ENCODE measurements at places on chromosomes 1 and 21. TPM values are rescaled to one million over a fixed set of nuclear protein-coding genes. Genes with fewer than 3 reads are reported as not detected.

DNA sequence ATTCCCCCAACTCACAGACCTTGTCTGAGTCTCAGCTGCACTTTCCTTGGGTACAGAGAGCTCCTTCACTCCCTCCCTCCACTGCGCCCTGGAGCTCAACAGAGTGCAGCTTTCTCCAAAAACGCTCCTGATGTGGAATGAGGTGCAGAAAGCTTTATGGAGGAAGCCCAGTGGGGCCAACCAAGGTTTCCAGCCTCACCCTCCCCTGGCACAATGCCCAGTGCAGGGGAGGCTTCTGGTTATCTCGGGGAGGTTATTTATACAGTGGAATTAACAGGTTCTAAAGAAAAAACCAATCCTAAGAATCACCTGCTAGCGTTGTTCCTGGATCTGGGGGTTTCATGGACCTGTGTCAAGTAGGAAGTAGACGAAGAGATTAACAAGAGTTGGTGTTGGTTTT is at the start of gene ITLN1:
ITLN1 (minus strand) TSS at position 139 of the 400 bp plus-strand sequence. CDS start 303 bp downstream, outside the sequence.
- H3K4me1 ChIP-seq = no peaks in the 10 kb centered on the region
- no peaks in the 10 kb centered on the region for H3K36me3 ChIP-seq
- H3K27ac ChIP-seq = no peak within 1 kb of the TSS
- DNase-seq = no peak

AMPD1 gene
- total RNA-seq = not detected

TPTE gene
- not detected for total RNA-seq

SYT11 gene
- 20.0 TPM for total RNA-seq

NBPF8 gene
- total RNA-seq = 22.8 TPM

RGS8 gene
- total RNA-seq = 1.8 TPM

GRCh38 chr1:55069280-55069679 is 29.9 kb downstream of the PCSK9 start:
- H3K27ac ChIP-seq = no peak overlapping the region
- no peaks in the 10 kb centered on the region for H3K4me1 ChIP-seq
- no peak overlapping the region for H3K4me3 ChIP-seq

Measured in neural crest cell (in vitro differentiated cells).